Aorta (tissue), 5 donors: ENCODE measurements at places on chromosomes 16 and 17.

GRCh38 chr16:25270577-25270976, 12.9 kb upstream of the ZKSCAN2 start:
- DNase-seq = no peak

DNA sequence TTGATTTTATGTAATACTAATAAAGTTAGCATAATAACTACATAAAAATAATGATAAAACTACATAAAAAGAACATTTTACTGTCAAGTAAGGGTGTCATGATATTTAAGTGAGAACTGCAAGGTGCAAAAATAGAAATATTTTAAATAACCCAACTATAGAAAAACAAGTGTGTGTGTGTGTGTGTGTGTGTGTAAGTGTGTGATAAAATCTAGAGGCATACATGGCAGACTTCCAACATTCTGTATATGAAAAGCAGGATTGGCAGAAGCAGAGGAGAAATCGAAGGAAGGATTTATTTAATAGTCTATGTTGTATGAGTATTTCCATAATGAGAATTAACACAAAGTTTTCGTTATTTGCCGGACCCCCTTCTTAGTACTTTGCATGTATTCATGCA, 334.1 kb downstream of the KCNJ2 start:
- no peak for DNase-seq

GRCh38 chr17:27264068-27264812, 29.7 kb upstream of the WSB1 start:
- no peak for DNase-seq

GRCh38 chr16:56525236-56525635, 5.4 kb upstream of the BBS2 start:
- no peak for DNase-seq

DNA sequence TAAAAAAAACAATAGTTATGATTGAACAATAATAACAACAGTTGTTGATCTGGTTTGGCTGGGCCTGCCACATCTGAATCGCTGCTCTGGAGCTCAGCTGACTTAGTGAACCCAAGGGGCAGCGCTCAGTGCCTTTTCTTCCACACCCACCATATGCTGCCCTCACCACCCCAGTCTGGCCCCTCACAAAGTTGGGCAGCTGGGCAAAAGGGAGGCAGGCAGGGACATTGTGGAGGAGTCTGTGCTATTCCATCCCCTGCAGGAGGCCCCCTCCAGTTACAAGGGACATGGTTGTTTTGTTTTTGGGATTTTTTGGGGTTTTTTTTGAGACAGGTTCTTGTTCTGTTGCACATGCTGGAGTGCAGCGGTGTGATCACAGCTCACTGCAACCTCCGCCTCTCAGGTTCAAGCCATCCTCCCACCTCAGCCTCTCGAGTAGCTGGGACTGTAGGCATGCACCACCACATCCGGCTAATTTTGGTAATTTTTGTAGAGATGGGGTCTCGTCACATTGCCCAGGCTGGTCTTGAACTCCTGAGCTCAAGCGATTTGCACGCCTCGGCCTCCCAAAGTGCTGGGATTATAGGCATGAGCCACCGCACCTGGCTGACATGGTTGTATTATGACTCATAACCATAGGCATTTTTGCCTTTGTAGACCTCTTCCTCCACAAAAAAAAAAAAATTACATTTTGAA, 8.6 kb upstream of the PECAM1 start:
- no peak for DNase-seq

DNA sequence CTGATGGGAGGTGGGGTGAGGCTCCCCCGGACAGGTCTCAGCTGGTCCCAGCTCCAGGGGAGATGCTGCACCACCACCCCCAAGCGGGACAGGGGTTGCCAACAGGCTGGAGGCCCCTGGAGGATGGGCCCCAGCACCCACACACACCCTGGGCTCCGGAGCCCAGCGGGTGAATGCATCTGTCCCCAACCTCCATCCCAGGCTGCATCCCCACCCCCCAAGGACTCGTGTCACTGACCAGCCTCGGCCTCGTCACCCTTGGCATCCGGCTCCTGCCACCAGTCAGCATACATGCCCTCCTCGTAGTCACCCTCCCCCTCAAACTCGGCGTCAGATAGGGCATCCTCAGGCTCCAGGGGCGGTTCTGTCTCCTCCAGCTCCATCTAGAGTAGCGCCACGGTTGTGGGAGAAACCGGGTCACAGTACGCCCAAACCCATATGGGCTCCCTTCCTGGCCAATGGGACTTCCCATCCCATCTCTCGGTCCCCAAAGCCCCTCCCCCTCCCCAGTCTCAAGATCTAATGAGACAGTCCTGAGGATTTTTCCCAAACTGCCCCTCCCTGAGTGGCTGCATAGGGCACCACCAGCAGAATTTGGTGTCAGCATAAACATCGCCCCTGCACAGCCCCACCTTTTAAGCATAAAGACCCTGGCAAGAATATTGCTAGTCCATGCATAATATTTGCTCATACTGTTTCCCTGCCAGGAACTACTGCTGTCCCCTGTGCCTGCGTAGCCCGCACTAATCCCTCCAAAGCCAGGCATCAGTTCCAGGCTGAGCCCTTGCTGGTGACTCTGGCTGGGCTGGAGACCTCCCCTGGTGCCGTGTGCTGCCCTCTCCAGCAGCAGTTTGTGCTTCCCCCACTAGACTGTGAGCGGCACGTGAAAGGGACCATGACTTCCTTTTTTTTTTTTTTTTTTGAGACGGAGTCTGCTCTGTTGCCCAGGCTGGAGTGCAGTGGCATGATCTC, 8.4 kb downstream of the P3H4 start:
- DNase-seq = no peak

DNA sequence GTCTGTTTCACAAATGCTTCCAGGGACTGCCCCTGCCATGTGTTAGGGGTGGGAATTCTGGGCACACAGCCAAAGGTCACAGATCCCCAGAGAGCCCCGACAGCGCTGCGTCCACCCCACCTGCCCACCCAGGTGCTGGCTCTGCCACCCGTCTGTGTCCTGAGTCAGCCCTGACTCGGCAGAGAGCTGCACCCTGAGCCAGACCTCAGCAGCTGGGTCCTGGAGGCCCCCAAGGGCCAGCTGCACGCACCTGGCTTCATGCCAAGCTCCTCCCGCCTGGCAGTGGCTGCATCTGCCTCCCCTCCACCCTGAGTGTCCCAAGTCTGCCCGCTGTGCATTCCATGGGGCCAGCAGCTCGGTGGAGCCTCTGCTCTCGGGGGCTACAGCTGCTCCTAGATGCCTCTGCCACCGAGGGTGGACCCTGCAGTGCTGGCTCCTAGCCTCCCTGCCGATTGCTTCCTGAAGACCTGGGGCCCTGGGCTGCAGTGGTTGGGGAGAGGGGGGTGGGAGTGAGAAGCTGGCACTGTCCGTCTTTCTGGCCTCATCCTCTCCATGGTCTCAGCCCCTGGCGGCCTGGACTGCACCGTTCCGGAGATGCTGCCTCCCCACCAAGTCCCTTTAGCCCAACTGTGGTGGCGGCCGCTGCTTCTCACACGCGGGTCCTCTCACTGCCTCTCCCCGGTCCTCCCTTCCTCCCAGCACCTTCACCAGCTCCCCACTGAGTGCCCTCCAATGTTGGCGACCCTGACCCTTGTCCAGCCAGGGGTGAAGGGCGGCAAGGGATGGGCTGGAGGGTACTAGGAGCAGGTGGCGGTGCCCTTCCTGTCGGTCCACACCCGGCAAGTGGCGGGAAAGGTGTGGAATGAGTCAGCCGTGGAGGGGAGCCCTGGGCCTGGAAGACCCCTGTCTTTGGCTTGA, 3.0 kb downstream of the SECTM1 start:
- DNase-seq = peak; percentile 47

- peak; percentile 66 for DNase-seq
These were observed 25.3 kb downstream of the UBE2O start for GRCh38 chr17:76427501-76428231.

- no peak for DNase-seq
These were observed 144.5 kb downstream of the TMEM132E start for GRCh38 chr17:34723875-34724274.
